ENCODE measurements at places on chromosomes 5 and 9.
A peak's percentile ranks its signal among the peaks of the same experiment; 100 is the strongest.

GRCh38 chr5:1443991-1444360 lies 1.3 kb downstream of the SLC6A3 start:
- no peak for DNase-seq

DNA sequence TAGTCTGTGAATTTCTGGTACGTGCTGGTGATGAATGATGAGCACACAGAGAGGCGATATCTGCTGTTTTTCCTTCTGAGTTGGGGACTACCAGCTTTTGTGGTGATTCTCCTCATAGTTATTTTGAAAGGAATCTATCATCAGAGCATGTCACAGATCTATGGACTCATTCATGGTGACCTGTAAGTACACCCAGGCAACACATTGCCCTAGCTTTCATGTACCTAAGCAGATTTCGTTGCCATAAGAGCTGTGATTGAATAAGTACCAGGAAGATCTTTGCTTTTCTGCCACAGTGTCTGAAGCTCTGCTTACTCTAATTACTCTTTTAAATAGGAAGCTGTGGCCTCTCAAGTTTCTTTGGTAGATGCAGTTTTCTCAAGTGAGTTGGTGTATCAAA lies 397.8 kb downstream of the ARRDC3 start:
- DNase-seq = no peak

DNA sequence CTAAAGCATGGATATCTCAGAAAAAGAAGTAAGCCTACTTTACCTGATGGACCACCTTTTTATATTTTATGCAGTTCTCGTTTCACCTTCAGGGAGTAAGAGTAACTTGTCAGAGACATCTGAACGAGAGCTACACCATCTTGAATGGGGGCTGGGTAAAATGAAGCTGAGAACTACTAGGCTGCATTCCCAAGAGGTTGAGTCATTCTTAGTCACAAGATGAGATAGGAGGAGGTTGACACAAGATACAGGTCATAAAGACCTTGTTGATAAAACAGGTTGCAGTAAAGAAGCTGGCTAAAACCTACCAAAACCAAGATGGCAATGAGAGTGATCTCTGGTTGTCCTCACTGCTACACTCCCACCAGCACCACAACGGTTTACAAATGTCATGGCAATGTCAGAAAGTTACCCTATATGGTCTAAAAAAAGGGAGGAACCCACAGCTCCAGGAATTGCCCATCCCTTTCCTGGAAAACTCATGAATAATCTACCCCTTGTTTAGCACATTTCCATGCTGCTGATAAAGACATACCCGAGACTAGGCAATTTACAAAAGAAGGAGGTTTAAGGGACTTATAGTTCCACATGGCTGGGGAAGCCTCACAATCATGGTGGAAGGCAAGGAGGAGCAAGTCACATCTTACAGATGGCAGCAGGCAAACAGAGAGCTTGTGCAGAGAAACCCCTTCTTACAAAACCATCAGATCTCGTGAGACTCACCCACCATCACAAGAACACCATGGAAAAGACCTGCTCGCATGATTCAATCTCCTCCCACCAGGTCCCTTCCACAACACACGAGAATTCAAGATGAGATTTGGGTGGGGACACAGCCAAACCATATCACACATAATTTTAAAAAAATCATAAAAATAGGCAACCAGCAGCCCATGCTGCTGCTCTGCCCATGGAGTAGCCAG lies 62.5 kb downstream of the GIN1 start:
- no peak for DNase-seq

GRCh38 chr5:134026521-134027287 lies 21.9 kb upstream of the VDAC1 start:
- peak; percentile 83 for DNase-seq

DNA sequence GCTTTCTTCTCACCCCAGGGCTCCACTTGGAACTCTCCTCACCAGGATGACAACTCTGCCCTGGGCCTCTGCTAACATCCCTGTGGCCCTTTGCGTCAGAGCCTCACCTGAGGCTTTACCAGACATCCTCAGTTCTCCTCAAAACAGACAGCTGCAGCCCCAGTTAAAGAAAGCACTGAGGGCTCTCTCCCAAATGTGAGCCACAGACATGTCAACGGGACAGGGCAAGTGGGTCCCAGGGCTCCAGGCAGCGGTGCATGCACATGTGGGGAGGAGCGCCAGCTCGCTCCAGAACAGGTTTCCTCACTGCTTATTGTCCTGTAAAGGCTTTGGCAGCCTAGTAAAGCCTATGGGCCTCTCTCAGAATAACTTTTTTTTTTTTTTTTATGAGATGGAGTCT lies 37.3 kb downstream of the IPPK start:
- no peak for DNase-seq

- peak; percentile 69 for DNase-seq
These were observed 158.6 kb upstream of the SHB start for GRCh38 chr9:38227656-38228055.

DNA sequence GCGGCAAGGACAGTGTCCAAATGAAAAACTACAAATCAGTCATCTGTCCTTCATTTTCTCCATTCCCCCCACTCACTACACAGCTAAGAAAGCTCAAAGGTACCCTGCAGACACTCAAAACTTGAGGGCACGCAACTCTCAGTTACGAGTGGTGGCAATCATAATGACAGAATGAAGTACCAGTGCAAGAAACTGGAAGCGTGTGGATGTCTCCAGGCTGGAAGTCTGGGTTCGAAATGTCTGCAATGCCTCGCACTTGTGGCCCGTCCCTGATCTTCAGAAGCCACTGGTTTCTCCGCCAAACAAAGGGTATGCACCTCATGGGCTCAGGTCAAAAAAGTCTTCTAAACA lies 597 bp upstream of the CENPH start:
- DNase-seq = no peak

- DNase-seq = no peak
These were observed 83.0 kb downstream of the NDUFS4 start for GRCh38 chr5:53643445-53643844.

GRCh38 chr9:16052146-16052545 lies 499.3 kb downstream of the CCDC171 start:
- no peak for DNase-seq

GRCh38 chr5:6287176-6287575 lies 91.2 kb downstream of the MED10 start:
- DNase-seq = peak; percentile 28

DNA sequence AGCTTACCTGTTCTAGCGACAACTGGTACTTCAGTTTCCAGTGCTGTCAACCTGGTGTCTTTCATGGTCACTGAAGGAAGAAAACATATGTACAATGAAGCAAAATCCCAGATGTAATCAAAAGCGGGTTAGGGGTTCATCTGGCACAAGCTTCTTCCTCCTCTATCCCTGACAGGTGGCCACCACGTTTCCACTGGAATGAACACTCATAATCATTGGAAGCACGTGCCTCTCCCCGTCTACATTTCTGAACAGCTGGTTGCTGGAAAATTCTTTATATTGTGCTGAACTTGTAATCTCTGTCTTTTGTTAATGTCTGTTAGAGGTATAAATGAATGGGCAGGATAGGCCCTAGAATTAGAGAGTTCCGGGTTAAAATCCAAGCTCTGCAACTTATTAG lies 9.4 kb downstream of the TSC1 start:
- DNase-seq = peak; percentile 37

DNA sequence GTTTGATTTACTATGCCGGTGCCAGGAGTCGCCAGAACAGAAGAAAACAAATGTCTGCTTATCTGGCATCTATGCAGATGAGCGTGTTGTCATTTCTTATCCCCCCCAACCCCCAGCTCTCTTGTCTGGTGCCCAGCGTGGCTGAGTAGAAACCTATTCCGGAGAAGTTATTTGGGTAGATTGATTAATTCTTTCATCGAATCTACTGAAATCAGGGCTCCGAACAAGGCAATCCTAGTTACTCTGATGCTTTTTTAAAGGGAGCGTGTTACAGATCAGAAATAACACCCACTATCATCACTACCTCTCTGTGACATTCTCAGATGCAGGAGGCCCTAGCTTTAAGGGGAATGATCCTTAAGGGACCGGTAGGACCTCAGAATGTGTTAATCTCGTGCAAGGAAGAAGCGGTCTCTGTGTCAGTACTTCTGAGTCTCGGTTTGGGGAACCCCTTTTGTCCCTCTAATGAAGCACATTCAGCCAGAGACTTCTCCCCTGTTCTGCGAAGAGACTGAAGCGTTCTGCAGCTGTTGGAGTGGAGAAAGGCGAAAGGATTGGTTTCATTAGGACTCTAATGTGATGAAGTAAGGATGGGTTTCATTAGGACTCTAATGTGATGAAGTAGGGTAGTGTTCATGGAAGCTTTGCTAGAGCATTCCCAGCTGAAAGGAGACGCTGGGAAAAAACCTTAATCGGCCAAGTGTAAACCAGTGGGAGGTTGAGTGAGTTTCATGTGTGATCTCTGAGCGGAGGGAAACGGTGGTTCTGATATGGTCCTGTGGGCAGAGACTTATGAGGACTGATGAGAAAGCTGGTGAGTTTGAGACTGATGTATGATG lies 1.5 kb downstream of the PIP5K1B start:
- DNase-seq = peak; percentile 70

Measured in eye (tissue), 1 donor.